ENCODE measurements at places on chromosomes 16 and 17.

DNA sequence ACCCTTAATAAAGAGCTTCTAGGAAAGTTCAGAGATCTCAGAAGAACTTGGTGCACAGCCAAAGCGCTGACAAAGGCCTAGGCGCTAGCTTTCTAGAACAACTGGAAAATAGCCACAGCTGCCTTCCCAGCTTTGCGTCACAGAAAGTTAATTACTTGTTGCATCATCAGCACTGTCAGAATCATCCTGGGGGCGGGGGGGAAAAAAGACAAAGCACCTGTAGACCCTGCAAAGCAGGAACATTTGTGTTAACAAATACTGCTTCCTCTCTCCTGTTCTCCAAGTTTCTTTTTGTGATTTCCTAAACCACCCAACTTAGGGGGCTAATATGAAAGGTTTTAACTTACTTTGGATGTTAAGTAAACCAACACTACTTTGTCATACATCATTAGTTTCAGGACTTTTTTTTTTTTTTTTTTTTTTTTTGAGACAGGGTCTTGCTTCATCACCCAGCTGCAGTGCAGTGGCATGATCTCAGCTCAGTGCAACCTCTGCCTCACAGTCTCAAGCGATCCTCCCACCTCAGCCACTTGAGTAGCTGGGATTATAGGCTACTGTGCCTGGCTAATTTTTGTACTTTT lies 4.8 kb upstream of the AARSD1 start:
- DNase-seq: no peak

GRCh38 chr16:57612494-57612893 lies 15.9 kb upstream of the ADGRG1 start:
- no peak for DNase-seq

- no peak for DNase-seq
Observed at GRCh38 chr16:67481561-67482232, 740 bp upstream of the ATP6V0D1 start.

DNA sequence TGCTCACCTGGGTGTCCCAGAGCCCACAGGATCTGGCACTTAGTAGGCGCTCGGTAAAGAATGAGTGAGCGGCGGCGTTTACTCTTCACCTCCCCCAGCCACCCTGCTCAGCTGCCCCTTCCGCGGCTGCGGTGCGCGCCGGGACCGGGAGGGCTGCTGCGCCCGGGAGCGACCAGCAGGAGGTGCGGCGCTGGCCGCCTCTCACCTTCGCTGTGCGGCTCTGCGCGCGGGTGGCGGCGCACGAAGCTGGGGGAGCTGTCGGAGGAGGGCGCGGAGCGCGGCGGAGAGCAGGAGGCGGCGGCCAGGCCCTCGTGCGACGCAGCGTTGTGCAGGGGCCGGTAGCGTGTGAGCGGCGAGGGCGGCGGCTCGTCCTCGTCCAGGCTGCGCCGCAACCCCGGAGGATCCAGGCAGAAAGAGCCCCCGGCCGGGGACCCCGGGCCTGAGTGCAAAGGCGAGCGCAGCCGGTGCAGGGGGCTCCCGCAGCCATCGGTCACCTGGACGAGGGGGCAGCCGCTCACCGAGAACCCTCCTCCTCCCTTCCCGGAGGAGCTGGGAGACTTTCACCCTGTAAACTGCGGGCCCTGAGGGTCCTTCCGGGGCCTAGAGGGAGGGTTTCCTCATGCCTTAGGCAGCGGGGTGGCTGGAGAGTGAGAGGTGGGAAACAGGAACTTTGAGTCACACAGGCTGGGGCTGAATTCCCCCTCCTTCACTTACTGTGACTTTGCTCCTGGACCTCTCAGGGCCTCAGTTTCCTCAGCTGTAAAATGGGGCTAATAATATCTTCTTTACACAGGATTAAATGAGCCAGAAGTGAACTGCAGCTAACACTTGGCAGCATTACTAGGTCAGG lies 12.5 kb downstream of the SAMD14 start:
- DNase-seq: no peak

DNA sequence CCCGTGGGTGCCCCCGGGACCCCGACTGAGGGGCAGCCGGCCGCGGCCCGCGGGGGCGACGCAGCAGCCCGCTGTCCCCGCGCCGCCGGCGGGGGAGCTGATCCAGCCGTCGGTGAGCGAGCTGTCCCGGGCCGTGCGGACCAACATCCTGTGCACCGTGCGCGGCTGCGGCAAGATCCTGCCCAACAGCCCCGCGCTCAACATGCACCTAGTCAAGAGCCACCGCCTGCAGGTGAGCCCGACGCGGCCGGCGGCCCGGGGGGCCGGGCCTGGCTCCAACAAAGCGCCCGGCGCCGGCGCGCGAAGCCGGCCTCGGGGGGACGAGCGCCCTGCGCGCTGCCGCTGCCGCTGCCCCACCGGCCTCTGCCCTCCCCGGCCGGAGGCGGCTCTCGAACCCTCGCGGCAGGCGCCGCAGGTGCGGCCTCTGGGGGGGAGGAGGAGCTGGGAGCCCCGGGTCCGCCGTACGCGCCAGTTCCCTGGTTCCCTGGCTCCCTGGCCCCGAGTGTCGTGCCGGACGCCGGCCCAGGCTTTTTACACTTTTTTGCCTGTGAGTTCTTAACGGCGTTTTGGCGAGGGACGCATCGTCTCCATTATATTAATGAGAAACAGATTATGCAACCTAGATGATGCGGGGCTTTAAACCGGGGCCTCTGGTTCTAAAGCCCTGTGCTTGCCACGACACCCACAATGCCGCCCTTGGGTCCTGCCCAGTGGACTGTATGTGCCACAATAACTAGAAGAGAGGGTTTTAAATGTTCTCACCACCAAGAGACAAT lies 521 bp downstream of the ATMIN start:
- DNase-seq: no peak

DNA sequence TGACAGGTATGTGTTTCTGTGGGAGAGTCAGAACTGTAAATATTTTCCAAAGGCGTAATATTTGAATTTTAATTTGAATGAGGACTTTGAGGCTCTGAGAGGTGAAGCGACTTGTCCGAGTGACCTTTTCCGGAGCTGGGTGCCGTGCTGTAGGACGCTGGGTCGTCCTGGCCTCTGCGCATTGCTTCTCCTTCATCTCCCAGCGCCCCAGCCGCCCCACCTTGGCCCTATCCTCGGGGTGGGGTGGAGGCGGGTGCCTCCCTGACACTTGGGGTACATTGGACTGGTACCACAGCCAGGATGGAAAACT lies 147.8 kb downstream of the SPECC1 start:
- no peak for DNase-seq

GRCh38 chr17:79618383-79619067 lies 7.7 kb upstream of the RBFOX3 start:
- no peak for DNase-seq

Data from left renal cortex interstitium (tissue), 4 donors.